ENCODE measurements at places on chromosomes 6 and 20.

DNA sequence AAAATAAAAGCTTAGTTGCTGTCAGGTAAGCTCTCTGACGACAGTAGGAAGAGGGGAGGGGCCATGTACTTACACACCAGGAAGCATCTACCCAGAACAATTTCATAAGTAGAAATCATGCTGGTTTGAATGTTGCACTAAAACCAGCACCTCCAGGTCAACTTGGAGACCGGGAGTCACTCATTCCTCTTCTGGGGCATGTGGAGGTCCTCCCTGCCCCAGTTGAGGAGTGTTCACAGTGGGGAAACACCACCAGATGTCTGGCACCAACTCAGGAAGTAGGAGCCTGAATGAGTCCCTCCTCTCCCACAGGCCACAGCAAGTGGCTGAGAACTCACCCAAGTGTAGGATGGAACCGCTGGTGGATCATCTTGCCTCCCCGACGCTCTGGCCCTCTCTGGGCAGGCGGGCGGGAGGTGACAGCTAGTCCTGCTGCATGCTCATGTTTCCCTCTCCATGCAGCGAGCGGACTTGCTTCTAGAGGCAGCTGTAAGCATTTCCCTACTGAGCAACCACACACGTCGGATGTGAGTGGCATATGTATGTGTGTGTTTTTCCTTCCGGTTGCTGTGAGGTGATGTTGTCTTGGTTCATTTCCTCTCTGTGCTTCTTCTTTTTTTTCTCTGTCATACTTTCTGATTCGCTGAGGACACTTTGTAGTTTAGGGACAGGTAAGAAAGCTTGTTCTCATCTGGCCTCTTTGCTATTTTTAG lies 149.5 kb upstream of the NEDD9 start:
- no peak for DNase-seq

DNA sequence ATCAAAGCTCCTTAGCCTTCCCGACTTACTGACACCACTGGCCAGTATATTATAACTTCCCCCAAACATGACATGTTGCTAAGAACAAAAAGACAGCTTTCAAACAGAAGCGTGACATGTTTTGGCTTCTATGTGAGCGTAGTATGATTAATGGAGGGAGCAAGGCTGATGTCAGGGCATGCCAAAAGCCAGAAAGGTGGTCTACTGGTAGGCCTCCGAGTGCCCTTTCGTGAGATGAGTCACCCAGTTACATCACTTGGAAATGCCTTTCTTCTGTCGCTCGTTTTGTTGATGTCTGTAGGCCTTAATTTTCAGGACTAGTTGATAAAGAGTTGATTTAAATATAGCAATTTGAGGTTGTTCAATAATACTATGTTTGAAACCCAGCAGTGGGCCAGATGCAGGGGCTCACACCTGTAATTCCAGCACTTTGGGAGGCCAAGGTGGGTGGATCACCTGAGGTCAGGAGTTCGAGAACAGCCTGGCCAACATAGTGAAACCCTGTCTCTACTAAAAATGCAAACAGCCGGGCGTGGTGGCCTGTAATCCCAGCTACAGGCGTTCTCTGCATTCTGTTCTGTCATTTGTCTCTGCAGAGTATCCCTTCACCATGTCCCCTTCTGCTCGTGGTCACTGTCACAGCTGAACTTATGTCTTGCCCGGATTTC lies 53.3 kb downstream of the CNKSR3 start:
- no peak for DNase-seq

DNA sequence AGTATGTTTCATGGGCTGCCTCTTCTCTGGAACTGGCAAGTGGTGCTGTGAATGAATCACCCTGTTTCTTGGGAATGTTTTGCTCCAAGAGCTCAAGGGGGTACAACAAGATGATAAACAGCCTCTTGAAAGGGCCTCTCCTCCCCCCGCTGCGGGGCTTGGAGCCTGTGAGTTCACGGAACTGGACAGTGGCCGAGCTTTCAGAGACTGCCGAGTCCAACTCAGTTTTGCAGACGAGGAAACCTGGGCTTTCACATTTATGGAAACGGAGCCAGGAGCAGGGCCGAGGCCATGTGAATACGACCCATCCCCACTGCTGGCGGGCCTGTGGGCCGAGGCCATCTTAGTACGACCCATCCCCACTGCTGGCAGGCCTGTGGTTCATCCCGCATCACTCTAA lies 18.2 kb upstream of the SRC start:
- DNase-seq, result no peak

GRCh38 chr6:151001387-151002056 lies 136.0 kb downstream of the MTHFD1L start:
- DNase-seq, result no peak

- DNase-seq, result no peak
Observed at GRCh38 chr6:36314221-36315014, 22.3 kb downstream of the BNIP5 start.

DNA sequence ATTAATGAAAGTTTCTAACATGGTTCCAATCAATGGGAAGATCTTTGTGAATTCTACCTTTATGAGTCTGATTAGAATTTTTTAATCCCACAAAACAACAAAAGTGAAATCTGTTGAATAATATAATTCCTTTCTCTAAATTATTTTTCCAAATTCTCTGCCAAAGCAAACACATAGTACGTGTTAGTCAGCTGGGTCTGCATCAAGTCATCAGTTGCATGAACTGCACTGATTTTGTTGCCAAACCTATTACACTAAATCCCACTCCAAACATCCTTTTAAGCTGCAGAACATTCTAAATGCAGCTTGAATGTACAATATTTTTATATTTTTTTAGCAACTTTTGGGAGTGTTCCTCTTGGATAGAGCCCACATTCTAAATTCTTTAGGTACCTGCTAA lies 199.0 kb upstream of the HSF2 start:
- DNase-seq, result no peak

- DNase-seq, result no peak
Observed at GRCh38 chr20:8073024-8073832, 53.7 kb upstream of the TMX4 start.

DNA sequence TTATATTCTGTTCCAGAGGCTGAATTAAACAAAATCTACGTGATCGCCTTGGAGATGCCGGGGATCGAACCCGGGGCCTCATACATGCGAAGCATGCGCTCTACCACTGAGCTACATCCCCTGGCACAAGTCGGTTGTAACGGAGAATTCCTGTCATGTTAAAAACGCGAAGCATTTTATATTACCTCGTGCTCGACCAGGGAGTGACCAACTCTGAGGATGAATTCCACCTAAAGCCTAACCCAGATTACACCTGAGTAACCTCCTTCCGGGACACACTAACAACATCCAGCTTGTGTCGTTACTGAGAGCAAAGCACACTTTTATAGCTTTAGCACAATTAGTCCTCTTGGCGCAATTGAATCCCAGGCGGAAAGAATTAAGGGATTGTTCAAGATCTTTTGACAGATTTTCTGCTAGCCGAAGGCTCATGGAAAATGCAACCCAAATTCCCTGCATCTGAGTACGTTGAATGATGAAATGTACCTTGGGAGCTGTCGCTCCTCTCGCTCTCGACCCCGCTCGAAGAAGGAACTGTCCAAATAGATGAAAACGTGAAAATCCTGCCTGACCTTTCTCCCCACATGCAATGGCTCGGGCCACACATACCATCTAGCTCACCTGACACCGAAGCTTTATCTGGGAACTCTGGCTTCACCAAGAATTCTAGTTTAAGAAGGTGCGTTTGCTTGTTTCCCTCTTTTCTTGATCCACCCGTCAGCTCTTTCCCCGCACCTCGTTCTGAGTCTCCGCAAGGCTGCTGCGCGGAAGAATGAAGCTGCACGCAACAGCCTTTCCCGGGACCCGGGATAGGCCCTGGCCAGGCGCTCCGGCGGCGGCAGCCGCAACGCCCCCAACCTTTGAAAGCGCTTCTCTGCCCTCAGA lies 148.3 kb downstream of the GPX5 start:
- peak; percentile 30 for DNase-seq

GRCh38 chr6:23403460-23403859 lies 722.6 kb upstream of the NRSN1 start:
- DNase-seq, result no peak

GRCh38 chr6:100202417-100203194 lies 208.6 kb upstream of the MCHR2 start:
- DNase-seq, result no peak

DNA sequence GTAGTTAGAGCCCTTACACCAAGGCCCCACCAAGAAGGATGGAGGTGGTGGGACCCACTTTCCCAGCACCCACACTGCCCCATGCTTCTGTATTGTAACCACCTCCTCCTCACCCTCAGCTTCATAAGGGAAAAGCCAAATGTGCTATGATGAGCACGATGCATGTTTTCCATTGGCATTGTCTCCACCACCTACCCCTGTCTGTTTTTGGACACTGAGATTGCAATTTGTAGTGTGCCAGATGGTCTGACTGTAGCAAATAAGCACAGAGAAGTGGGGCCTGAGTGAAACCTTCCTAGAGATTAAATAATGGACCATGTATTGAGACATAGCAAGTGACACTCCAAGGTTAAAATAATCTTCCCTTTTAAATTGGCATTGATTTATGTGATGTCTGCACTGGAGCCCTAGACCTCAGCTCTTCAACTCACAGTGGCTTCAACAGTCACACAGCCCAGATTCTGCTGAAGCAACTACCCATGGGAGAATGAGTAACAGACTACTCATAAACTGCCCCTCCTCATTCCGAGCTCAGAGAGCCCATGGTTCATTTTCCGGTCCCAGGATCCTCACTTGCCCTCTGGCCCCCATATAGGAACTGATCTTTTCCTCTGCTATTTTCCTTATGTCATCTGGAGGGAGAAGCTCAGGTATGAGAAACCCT lies 177.9 kb downstream of the COL9A1 start:
- no peak for DNase-seq

DNA sequence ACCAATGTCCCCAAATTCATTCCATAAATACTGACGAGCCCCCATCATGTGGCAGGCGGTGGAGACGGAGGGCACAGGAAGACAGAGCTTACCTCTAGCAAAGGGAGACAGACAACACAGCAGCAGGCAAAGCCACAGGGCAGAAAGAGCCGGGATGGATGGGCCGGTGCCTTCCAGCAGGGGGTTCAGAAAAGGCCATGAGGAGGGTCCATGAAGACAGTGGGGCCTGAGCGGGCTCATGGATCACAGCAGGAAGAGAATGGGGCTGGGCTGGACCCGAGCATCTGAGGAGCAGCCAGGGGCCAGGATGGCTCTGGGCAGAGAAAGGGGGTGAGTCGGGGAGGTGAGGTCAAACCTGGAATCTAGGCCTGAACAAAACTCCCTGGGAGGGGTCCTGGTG lies 42.0 kb downstream of the PREX1 start:
- no peak for DNase-seq

- no peak for DNase-seq
Observed at GRCh38 chr6:33621711-33622388, 728 bp downstream of the ITPR3 start.

DNA sequence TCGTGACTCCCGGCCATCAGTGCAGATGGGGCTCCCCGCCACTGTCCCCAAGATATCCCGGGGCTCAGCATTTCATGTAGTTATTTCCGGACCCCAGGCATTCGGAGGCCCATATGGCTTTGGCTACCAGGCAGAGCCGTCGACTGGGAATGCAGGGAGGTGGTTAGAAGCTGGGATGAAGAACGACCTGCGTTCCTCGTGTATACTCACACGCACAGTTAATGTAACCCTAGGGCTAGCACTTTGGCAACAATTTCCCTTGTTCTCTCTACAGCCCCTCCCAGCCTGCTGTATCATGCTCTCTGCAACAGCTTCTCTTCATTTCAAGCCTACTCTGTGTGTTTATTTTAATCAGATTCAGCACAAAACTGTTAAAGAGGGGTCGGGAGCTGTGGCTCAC lies 240.4 kb downstream of the MYLK4 start:
- no peak for DNase-seq

GRCh38 chr20:4729265-4729664 lies 7.6 kb downstream of the PRND start:
- no peak for DNase-seq

DNA sequence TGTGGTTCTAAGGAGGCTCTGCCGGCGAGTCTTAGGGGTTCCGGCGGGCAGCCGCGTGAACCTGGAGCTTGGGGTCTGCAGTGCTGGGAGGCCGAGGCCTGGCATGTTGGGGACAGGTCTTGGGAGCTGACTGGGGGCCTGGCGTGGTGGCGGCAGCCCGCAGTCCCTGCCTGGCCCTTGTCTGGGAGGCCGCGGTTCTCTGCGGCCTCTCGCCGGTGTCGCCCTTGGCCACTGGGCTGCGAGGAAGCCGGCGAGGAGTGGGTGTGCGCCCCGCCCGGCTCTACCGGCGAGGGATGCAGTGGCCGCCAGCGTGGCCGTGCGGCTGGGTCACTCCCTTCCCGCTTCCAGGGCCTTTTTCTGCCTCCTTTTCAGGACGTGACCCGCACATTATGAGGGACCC lies 36.3 kb downstream of the IGF2R start:
- DNase-seq, result no peak
